ENCODE measurements at places on chromosomes 6 and 20.

GRCh38 chr20:7085467-7085866, 318.0 kb downstream of the BMP2 start:
- no peaks in the 10 kb centered on the region for H3K36me3 ChIP-seq
- H3K27ac ChIP-seq, result no peak overlapping the region
- no peaks in the 10 kb centered on the region for H3K4me1 ChIP-seq

- peaks cover 19% of the 10 kb centered on the region for H3K4me1 ChIP-seq
- H3K4me3 ChIP-seq, result no peak overlapping the region
- no peak for DNase-seq
- H3K27me3 ChIP-seq, result no peaks in the 10 kb centered on the region
Observed at GRCh38 chr20:19110881-19111460, 101.5 kb upstream of the SLC24A3 start.

DNA sequence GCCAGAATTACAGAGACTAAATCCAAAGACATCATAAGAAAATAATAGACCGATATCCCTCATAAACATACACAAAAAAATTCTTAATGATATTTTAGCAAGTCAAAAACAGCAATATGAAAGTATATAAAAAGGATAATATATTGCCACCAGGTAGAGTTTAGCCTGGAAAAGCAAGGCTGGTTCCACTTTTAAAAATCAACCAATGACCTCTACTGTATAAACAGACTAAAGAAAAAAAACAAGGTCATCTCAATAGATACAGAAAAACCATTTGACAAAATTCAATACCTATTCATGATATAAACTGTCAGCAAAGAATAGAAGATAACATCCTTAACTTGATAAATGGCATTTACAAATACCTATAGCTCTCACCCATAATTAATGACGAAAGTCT, 9.7 kb downstream of the SERINC1 start:
- peaks cover 79% of the 10 kb centered on the region for H3K4me1 ChIP-seq
- H3K27me3 ChIP-seq, result no peaks in the 10 kb centered on the region
- H3K27ac ChIP-seq, result no peak overlapping the region
- DNase-seq, result no peak

GRCh38 chr6:124659427-124659826, 302.8 kb upstream of the RNF217 start:
- no peak overlapping the region for H3K4me3 ChIP-seq
- H3K36me3 ChIP-seq, result no peaks in the 10 kb centered on the region
- no peaks in the 10 kb centered on the region for H3K4me1 ChIP-seq
- DNase-seq, result no peak

DNA sequence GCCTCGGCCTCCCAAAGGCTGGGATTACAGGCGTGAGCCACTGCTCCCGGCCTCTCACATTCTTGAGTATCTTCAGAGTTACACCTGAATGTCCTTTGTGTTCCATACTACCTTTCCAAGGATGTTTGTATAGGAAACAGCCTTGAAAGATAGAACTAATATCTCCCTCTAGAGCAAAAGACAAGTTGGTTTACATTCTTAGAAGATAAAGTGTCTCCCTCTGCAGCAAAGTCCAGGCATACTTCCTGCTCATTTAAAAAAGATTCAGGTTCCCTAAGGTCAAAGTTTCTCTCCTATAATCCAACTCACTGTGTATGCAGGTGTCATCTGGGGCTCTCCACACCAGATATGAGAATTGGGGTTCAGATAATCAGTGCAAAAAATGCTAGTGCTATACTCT, 224.4 kb downstream of the TPBG start:
- no peak overlapping the region for H3K4me3 ChIP-seq
- H3K27ac ChIP-seq, result no peak overlapping the region
- no peaks in the 10 kb centered on the region for H3K36me3 ChIP-seq

GRCh38 chr6:17066610-17067009, 35.2 kb upstream of the STMND1 start:
- DNase-seq, result no peak
- H3K27me3 ChIP-seq, result no peaks in the 10 kb centered on the region
- no peak overlapping the region for H3K4me3 ChIP-seq
- no peaks in the 10 kb centered on the region for H3K36me3 ChIP-seq
- no peaks in the 10 kb centered on the region for H3K4me1 ChIP-seq
- no peak overlapping the region for H3K27ac ChIP-seq

DNA sequence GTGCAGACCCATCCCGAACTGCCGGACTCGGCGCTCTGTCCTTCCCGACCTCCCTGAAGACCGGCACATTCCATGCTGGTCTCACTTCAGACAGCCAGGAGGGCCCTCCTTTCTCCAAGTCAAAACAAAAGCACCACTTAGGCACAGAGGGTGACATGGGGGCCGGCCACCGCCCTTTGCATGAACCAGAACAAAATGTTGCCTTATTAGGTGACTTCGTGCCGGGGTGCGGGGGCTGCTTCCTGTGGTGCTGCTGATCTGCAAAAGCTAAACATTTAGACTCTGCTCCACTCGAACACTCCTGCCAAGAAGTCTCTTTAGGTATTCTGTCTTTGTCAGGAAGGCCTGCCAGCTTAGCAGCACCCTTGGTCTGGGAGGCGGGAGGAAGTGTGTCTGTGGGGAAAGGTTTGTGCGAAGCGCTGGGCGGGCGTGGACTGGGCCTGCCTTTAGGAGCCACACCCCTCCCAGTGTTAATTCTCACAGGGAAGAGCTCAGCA, 133.8 kb downstream of the SMOC2 start:
- H3K4me3 ChIP-seq, result no peak overlapping the region
- peak; percentile 84 for DNase-seq
- no peaks in the 10 kb centered on the region for H3K36me3 ChIP-seq
- H3K27me3 ChIP-seq, result no peaks in the 10 kb centered on the region
- H3K27ac ChIP-seq, result peak overlapping the region; percentile 48
- H3K4me1 ChIP-seq, result peaks cover 7% of the 10 kb centered on the region

DNA sequence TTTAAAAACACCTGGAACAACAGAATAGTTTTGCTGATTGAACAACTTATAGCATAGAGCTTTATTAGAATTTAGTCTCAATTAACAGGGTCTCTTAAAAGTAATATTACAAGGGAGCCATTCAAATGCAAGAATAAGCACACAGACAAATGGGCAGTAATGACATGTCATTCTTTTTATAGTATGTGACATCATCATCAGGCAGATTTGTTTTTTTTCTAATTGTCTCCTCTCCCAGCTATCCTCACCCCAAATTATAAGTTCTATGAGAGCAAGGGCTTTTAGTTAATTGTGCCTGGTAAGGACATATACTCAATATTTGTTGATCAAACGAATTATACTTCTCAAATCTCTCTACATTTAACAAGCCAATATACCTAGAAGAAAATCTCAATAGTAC, 11.0 kb downstream of the PGM3 start:
- DNase-seq, result no peak
- no peaks in the 10 kb centered on the region for H3K27me3 ChIP-seq
- no peaks in the 10 kb centered on the region for H3K4me1 ChIP-seq
- no peaks in the 10 kb centered on the region for H3K36me3 ChIP-seq
- no peak overlapping the region for H3K27ac ChIP-seq
- no peak overlapping the region for H3K4me3 ChIP-seq

DNA sequence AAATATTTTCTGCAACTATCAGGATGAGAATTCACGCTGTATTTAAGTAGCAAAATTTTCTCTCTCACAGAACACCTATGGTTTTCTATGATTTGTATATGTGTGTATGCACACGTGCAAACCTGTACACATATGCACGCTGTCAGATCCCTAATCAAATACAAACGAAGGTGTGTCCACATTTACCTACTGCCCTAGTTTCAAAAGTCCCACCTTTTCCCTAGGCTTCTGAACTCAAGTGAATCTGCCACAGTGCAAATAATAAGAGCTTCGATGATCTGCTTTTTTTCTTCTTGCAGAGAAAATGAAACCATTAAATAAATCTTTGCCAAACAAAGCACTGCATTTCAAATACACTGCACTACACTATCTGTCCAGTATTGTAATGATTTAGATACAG, 6.5 kb downstream of the HIVEP2 start:
- no peaks in the 10 kb centered on the region for H3K36me3 ChIP-seq
- peaks cover 23% of the 10 kb centered on the region for H3K4me1 ChIP-seq
- no peak overlapping the region for H3K27ac ChIP-seq
- H3K4me3 ChIP-seq, result no peak overlapping the region
